ENCODE measurements at places on chromosomes 6 and 20.

- no peak for DNase-seq
Measured at GRCh38 chr6:32271429-32271828, 47.6 kb upstream of the NOTCH4 start.

DNA sequence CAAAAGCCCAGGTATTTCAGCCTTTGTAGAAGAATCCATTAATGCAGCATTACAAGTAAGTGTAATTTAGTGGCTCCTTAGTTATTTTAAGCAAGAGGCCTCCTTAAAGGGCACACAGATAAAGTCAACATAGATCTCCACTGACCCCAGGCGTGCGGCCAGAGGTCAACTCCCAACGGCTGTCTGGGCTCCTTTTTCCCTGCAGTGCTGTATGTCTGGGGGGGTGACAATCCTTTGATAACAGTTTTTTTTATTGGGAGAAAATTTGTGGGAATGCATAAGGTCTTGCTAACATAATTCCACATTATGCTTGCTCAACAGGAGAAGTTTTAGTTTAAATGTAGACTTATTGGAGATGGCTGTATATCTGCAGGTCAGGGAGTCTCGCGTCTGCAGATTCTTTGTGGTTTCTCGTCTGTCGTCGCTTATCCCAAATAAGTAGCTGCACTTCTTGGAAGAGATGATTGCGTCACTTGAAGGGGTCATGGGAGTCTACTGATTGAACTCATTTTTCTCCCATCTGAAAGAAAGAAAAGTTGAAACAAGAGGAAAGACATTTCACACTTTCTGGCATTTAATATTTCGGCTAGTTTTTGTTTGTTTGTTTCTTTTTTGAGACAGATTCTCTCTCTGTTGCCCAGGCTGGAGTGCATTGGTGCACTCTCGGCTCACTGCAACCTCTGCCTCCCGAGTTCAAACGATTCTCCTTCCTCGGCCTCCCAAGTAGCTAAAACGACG, 151.7 kb upstream of the AKAP12 start:
- DNase-seq, result no peak

- DNase-seq, result no peak
Measured at GRCh38 chr20:8215361-8215781, 83.3 kb downstream of the PLCB1 start.

DNA sequence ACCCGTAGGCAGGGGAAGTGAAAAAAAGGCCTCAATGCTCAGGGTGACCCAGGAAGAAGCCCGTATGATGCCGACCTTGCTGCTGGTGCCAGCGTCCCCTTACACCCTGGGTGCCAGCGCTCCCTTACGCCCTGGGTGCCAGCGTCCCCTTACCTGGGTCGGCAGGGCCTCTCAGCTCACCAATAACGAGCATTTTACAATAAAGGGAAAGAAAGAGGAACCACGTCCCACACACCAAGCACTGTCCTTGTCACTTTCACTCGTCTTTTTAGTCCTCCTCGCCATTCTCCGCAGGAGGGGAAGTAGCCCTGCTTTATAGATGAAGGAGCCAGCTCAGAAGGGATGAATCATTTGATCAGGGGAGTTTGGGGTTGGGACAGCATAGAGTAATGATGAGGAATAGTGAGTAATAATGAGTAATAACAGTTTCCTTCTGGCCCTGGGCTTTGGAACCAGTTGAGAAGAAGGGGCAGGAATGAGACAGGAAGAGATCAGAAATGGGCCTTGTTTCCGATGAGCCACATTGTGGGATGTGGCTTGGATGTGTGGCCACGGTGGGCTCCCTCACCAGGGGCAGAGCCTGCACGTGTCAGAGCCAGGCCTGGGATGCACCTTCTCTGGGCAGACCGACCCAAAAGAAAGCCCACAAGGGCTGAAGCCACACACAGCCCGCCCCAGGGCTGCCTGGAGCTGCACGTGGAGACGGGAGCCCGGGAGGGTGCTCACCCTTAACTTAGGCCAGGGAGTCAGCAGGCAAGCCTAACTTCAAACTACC, 75.7 kb downstream of the SYNJ2 start:
- no peak for DNase-seq

- no peak for DNase-seq
Measured at GRCh38 chr20:20480126-20480525, 112.2 kb downstream of the INSM1 start.

DNA sequence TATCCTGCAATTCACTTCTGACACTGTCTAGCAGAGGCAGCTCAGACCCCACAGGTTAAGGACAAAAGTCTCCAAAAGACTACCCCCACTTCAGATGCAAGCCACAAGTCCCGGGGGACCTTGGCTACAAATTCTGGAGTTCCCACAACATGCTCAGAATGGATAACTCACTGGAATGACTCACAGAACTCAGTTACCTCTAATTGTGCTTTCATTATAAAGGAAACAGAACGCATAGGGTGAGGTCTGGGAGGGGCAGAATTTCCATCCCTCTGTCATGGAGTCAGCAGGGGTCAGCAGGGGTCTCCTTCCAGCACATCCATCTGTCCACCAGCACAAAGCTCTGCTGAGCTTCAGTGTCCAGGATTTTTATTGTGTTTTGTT, 184.2 kb downstream of the CDH4 start:
- DNase-seq, result no peak

- DNase-seq, result no peak
Measured at GRCh38 chr6:154901876-154902552, 93.1 kb upstream of the TIAM2 start.

- DNase-seq, result no peak
Measured at GRCh38 chr6:41917528-41917927, 3.4 kb downstream of the MED20 start.

DNA sequence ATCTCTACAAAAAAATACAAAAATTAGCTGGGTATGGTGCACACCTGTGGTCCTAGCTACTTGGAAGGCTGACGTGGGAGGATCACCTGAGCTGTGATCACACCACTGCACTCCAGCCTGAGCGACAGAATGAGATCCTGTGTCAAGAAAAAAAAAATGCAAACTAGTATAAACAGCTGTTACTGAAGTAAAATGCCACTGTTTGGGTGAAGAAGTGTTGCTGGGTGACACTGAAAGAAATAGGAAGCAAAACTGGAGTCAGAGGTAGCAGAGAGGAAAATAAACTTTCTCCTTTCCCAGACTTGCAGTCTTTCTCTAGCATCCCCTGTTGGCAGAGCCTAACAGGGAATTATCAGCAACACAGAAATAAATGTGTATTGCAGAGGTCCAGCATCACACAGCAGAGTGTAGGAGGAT, 241.2 kb upstream of the PREP start:
- no peak for DNase-seq

GRCh38 chr20:46563860-46564221, 13.4 kb upstream of the OCSTAMP start:
- DNase-seq, result no peak

DNA sequence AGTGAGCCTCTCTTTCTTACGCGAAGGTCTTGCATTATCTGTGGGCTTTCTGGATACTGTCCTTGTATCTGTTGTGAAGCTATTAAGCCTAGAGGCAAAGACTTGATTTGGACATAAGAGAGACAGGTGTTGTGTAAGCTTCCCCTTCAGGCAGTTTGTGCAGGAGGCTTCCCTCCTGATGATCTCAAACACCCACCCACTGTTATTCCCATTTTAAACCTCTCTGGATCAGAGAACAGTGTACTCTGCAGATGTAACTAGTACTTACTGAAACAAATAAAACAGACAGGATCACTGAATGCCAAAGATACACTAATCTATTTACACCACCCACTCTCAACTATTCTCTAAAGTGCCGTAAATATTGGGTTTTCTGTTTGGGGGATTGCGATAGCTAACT, 113.8 kb upstream of the RAB32 start:
- DNase-seq, result no peak

GRCh38 chr6:45665859-45666258, 288.1 kb upstream of the SUPT3H start:
- no peak for DNase-seq

DNA sequence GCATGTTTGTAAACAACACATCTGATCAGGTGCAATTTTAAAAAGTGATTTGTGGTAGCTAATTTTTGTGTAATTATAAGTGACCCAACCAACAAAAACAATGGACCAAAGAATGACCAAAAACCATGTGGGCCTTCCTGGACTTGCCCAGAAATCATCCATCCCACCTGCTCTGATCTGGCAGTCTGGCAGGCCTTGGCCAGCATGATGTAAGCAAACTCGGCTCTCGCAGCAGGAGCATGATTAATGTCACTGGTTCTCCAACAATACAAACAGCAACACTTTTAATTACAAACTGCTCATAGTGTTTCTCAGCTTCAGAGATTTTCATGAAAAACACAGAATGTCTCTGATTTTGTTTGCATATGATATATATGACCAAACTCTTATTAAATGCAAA, 16.1 kb downstream of the TP53INP2 start:
- no peak for DNase-seq

GRCh38 chr6:128204616-128205015, 303.8 kb upstream of the THEMIS start:
- DNase-seq, result no peak

GRCh38 chr6:75450903-75451302, 42.7 kb downstream of the FILIP1 start:
- no peak for DNase-seq

GRCh38 chr20:34791289-34792020, 34.0 kb downstream of the NCOA6 start:
- DNase-seq, result no peak

DNA sequence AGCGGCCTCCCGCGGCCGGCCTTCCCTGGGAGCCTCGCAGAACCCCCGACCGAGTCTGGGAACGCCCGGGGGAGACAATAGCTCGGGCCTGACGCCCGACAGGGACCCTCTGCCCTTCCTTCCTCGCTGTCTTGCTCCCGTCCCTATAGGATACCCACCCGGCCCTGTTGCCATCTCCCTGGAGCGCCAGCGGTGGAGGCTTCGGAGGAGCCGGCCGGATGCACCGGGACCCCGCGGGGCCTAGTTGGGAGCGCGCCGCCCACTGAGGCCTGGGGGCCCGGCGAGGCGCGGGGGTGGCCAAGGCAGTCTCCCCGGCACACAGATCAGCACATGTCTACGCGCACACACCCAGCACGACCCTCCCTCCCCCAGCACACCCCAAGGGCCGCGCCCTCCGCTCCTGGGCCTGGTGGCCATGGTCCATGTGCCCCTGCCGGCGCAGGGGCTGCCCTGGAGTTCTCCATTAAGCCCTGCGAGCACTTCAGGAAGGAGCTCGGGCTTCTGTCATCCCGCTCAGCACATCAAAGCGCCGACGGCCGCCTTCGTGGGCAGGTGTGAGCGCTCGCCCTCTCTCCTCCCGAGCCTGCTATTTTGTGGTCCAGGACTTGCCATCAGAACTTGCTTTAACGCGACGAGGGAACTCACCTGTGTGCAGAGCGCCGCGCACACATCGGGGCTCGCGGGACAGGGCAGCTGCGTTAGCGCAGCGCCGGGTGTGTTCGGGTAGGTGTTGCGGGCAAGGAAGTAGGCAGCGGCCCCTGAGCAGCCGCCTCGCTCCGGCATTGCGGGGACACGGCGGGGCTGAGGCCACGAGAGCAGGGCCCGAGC, 3.7 kb downstream of the FOXF2 start:
- no peak for DNase-seq

DNA sequence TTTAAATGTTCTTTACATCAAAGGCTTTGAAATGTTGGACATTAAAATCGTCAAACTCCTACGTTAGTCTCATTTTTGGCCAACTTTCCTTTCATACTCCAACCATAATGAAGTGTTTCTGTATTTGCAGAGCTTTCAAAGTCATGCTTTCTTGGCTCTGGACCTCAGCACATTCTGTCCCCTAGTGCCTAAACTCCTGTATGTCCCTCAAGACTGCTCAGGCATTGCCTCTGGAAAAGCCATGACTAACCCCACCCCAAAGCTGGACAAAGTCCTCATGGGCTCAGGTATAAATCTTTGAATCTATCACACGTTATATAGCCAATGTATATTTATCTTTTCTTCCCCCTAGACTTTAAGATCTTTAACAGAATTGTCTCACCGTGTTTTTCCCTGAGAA, 18.9 kb downstream of the IFNGR1 start:
- no peak for DNase-seq

DNA sequence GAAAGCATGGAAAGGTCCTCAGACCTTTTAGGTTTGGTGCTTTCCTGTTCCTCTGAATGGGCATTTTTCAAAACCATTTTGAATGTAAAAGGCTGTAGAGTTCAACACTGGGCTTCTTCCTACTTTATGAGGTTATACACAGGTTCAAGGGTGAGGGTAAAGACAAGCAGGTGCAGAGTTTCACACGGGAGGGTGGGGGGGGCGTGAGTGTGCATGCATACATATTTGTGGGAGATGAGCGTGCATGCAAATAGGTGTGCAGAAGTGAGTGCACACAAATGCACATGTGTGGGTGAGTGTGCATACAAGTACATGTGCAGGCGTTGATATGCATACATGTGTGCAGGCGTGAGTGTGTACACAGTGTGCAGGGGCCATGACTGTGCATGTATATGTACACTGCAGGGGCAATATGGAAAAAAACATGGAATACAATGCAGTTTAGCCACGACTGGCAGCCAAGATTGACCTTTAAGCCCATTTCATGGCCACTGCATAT, 183.1 kb downstream of the GMPR start:
- no peak for DNase-seq

- DNase-seq, result no peak
Measured at GRCh38 chr20:45695496-45695895, 6.3 kb upstream of the WFDC13 start.

DNA sequence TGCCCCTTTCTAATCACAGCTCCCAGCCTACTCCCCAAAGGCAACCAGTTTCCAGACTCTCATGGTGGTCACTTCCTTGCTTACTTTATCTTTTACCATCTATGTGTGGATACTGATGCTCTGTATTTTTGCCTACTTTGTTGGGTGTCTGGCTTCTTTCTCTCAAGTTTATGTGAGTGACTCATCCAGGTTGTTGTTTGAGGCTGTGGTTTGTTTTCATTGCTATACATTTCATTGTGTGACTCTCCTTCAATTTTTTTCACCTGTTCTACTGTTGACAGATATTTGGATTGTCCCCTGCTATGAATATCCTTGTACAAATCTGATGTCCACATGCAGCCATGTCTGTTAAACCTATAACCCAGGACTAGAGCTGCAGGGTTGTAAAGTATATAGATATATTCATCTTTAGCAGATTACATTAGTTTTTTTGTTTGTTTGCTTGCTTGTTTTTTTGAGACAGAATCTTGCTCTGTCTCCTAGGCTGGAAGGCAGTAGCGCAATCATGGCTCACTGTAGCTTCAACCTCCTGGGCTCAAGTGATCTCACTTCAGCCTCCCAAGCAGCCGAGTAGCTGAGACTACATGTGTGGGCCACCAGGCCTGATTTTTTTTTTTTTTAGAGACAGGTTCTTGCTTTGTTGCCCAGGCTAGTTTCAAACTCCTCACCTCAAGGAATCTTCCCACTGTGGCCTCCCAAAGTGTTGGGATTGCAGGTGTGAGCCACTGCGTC, 72.9 kb upstream of the EEF1E1 start:
- DNase-seq, result no peak

- no peak for DNase-seq
Measured at GRCh38 chr6:162733489-162733888, 5.7 kb downstream of the PACRG start.

DNA sequence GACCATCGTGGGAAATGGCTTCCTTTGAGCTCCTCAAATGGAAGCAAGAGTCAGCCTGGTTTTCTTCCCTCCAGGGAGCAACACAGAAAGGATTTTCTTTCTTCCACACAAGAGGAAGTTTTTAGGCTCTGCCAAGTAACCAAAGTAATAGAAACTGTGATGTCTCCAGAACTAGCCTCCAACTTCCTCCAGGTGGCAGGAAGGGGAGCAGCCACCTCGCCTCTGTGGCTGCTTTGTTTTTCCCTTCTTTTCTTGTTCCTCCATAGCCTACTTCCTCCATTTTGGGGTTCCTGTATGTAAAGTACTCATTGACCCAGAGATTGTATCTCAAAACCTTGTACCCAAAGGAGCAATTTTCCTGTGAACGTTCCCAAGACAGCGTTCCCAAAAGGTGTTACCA, 32.7 kb upstream of the CCR6 start:
- DNase-seq, result no peak

- no peak for DNase-seq
Measured at GRCh38 chr6:87922196-87922946, 125.3 kb upstream of the SPACA1 start.

All from stimulated activated naive CD8-positive, alpha-beta T cell treated with anti-CD3 and anti-CD28 coated beads, Interleukin-15, amount 100 ng/mL, for 72 hours (primary cell).